ENCODE measurements at places on chromosomes 6 and 20. TPM values are rescaled to one million over a fixed set of nuclear protein-coding genes. Genes with fewer than 3 reads are reported as not detected.

Gene CALHM4
- polyA plus RNA-seq: not detected

Gene ZNF512B
- polyA plus RNA-seq: 13.7 TPM

Gene PREP
- polyA plus RNA-seq: 67.6 TPM

Gene BTN1A1
- 0.35 TPM for polyA plus RNA-seq
